ENCODE measurements at places on chromosomes 11 and 22. TPM values are rescaled to one million over a fixed set of nuclear protein-coding genes. Genes with fewer than 3 reads are reported as not detected.

DNA sequence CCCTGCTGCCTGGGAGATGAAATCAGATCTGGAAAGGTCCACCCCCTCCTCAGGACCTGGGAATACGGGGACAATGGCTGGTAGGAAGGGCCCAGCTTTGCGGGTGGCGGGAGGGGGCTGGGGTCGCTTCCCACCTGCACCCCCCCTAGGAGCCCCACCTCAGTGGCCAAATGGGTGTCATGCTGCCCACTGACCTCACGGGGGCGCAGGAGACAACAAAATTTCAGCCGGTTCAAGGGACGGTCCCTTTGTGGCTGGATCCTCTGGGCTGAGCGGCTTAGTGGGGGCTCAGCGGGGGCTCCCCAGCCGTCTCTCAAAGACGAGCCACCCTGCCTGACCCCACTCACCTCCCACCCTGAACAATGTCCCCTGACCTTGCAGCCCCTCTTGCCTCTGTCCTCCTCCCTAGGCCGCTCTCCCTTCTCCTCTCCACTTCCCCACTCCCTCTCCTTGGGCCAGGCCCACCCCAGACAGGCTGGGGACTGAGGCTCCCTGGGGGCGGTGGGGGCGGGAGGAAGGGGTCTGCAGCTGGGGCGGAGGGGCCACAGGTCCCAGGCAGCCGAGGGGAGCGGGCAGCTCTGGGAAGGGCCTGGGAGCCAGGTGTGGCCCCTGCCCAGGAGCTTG lies 39.3 kb upstream of the H19 start:
- no peak for DNase-seq

DNA sequence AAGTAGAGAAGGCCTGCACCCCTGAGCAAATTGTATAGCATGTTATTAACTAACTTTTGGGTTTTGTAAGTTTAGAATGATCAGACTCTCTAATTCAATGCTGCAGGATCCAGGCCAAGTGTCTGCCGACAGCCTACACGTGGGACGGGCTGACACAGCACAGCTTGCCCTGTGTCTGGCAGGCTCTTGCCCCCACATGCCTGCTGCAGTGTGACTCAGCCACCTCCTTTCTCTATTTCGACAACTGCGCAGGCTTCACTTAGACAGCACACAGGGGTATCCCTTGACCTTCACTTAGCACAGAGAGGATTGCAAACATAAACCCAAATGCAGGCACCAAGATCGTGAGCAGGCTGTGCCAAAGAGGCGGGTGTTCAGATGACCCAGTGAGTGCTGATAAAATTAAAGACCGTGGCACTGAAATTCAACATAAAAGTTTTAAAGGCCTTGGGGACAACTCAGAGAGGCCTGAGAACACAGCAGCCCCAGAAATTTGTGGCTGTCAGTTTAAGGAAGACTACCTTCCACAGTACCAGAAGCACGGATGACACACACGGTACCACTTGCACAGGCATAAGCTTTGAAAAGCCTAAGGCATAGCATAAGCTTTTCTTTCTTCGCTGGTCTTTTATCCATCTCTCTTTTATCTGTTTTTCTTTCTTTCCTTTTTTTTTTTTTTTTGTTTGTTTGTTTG lies 37.8 kb downstream of the SCN3B start:
- DNase-seq: peak; percentile 35

DNA sequence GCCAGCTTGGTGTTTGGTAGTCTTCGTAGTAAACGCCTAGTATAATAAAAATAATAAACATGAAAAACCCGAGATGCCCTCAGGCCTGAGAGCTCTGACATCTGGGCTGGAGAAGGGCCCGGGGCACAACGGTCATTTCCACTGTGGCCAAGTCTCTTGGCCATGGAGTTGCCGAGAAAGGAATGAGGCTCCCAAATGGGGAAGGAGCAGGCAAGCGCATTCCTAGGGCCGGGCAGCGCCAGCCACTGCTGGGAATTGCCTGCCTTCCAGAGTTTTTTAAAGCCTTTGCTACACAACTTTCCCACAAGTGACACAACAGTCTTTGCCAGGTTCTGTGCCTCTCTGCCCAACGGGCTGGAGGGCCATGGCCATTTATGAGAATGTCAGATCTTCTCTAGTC lies 103.4 kb downstream of the NAV2 start:
- no peak for DNase-seq

DEPDC7 gene
- total RNA-seq: 1.7 TPM

TSPO gene
- 195 TPM for total RNA-seq

GRCh38 chr11:117831661-117832415 lies 7.3 kb upstream of the FXYD2 start:
- DNase-seq: no peak

GRCh38 chr11:8323161-8323935 lies 59.7 kb upstream of the LMO1 start:
- DNase-seq: no peak

- no peak for DNase-seq
These were observed 549.1 kb downstream of the INSC start for GRCh38 chr11:15663777-15664218.

GRCh38 chr11:117605331-117605730 lies 191.7 kb downstream of the DSCAML1 start:
- DNase-seq: no peak

GRCh38 chr11:6746626-6747025 lies 25.1 kb downstream of the OR2AG2 start:
- DNase-seq: no peak

ACAD8 gene
- total RNA-seq: 31.5 TPM

DNA sequence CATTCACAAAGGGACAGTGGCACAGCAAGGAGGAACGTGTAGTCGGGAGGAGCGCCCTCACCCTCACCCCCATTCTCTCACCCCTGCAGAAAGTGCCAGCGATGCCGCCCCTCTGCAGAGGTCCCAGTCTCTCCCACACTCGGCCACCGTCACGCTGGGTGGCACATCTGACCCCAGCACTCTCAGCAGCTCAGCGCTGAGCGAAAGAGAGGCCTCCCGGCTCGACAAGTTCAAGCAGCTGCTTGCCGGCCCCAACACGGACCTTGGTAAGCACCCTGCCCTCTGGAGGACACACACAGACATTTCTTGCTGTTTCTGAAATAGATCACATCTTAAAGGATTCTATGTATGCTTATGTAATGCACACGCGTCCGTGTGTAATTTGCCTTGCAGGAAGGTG lies 34.9 kb downstream of the TBC1D22A start:
- DNase-seq: no peak

CARD18 gene
- not detected for total RNA-seq

DNA sequence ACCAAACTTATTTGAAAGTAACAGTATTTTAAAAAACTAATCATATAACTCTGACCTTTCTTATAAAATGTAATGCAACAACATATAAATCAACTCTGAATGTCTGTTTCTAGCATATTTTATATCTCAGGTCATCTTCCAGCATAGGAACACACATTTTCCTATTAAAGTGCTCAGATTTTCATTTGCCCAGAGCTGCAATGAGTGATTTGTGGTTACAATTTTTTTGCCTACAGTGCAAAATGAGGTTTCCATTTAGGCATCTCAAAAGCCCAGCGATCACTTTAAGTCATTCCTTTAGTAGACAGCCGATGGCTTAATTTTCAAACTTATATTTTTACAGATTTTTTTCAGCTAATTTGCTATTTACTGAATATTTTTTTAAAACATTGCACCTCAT lies 1.0 kb downstream of the LYVE1 start:
- DNase-seq: no peak

NCAM1 gene
- 4.5 TPM for total RNA-seq

DNA sequence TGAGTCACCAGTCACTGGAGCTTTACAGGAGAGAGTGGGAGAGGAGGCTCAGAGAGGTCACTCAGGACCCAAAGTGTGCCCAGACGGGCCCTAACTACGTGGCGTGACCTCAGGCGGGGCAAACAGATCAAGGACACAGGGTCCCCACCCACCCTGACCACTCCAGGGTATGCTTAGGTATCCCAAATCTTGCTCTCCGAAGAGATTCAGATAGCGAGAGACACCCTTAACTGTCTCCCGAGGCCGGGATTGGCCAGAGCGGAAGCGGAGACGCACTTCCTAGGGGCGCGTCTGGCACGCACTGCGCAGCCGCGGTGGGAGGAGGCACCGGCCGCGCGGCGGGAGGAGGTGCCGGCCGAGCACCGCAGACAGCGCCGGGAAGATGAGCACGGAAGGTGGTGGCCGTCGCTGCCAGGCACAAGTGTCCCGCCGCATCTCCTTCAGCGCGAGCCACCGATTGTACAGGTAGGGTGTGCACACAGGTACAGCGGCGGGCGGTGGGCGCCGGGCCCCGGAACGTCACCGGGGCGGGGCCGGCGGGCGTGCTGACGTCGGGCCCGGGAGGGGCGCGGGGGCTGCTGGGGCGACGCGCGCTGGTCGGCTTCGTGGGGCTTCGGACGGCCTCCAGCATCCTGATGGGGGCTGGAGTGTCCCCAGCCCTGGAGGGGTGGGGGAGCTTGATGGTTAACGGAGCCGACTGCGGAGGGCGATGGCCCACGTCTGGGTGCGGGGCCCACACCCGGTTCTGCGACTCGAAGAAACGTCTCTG lies at the start of gene PTS:
Gene PTS (plus strand): TSS at position 367 of the 769 bp plus-strand sequence. CDS start 16 bp downstream, at position 383.
- DNase-seq: peak; percentile 91

RNF215 gene
- 19.0 TPM for total RNA-seq

DNA sequence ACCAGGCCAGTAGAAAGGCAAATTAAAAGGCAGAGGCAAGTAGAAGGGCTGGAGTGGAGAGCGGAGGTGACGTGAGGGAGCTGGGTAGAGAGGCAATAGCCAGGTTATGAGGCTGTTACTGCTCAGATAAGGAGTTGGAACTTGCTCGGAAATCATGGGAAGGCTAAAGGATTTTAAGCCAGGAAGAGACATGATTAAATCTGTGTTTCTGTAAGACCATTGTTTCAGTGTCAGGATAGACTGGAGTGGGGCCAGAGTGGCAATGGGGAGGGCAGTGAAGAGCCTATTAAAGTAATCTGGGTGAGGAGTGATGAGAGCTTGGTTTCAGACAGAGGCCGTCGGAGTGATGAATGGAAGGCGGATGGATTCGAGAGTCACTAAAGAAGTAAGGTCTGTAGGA lies 39.0 kb downstream of the GRAMD1B start:
- no peak for DNase-seq

MRGPRX4 gene
- total RNA-seq: not detected

MMP27 gene
- not detected for total RNA-seq

- no peak for DNase-seq
These were observed 31.7 kb upstream of the DRD2 start for GRCh38 chr11:113506893-113507292.

GRCh38 chr22:27223317-27224177 lies 566.2 kb downstream of the MIAT start:
- no peak for DNase-seq

- DNase-seq: peak; percentile 36
These were observed 102.7 kb downstream of the NECTIN1 start for GRCh38 chr11:119626197-119626841.

ACRV1 gene
- total RNA-seq: not detected

NNMT gene
- total RNA-seq: 244 TPM

PDE2A gene
- 9.7 TPM for total RNA-seq

GRCh38 chr11:72230764-72231365 lies 6.3 kb downstream of the INPPL1 start:
- DNase-seq: no peak

DNA sequence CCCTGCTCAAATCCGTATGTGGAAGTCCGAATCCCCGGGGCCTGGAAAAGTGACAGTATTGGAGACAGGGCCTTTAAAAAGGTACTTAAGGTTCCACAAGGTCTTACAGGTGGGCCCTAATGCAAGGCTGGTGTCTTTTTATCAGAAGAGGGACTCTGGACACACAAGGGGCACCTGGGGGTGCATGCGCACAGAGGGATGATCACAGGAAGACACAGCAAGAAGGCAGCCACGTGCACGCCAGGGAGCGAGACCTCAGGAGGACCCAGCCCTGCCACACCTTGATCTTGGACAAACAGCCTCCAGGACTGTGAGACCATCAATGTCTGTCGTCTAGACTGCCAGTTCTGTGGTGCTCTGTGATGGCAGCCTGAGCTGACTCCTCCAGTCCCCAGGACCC lies 96.5 kb downstream of the SHANK2 start:
- DNase-seq: no peak

DNA sequence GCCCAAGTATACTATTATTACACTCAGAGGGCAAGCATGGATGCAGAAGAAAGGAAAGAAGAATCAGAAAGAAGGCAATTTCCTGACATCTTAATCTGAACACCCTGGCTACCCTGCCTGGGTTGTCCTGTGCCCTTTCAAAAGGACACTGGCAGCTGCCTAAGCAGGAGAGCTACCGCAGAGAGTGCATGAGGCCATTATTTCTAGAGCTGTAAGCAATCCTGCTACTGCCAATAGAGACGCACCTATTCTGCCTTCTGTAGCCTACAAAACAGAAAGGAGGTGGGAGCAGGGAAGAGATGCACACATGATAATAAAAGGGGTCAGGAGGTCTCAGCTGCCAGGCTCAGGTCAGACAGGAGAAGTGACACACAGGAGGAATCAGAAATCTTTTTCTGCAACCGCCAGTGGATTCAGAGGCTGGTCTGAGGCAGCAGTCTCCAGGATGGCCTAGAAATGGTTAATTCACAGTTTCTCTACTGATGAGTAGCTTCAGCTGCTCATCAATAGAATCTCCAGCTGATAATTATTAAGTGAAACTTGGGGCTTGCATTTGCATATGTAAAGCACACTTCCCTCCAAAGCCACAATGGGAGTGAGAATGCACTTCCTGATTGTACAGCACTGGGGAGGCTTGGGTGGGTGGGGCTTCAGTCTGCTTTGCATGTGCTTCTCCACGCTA lies 253.9 kb downstream of the LARGE1 start:
- DNase-seq: no peak

- DNase-seq: no peak
These were observed 88.8 kb upstream of the PRR5 start for GRCh38 chr22:44613196-44613595.

SYNGR1 gene
- total RNA-seq: 5.5 TPM

GRCh38 chr11:14826600-14826999 lies 65.4 kb downstream of the CYP2R1 start:
- no peak for DNase-seq

SAA4 gene
- not detected for total RNA-seq

- DNase-seq: peak; percentile 79
These were observed at the start of gene PLEKHA7 for GRCh38 chr11:17014321-17014832. TSS of gene PLEKHA7 (minus strand) at chr11:17014414. CDS start at chr11:17014401, 13 bp downstream.

DNA sequence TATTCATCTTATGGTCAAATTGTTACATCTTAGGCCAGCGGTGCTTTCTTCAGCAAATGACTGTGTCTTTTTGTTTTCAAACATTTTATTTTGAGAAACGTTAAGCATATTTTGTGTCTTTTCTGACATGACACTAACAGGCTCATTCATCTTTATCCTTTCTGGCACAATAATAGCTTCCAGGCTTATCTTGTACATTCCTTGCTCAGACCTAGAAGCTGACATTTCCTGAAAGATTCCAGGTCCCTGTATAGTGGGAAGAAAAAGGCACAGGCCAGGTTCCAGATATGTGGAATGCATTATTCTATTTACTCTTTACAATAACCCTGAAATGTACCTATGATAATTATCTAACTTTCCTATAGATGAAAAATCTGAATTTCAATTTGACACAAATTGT lies 379.1 kb upstream of the B3GAT1 start:
- no peak for DNase-seq

- no peak for DNase-seq
These were observed 9.4 kb upstream of the PLAAT3 start for GRCh38 chr11:63623513-63624140.

OR4A16 gene
- total RNA-seq: not detected
